ENCODE measurements at places on chromosomes 4 and X.

DNA sequence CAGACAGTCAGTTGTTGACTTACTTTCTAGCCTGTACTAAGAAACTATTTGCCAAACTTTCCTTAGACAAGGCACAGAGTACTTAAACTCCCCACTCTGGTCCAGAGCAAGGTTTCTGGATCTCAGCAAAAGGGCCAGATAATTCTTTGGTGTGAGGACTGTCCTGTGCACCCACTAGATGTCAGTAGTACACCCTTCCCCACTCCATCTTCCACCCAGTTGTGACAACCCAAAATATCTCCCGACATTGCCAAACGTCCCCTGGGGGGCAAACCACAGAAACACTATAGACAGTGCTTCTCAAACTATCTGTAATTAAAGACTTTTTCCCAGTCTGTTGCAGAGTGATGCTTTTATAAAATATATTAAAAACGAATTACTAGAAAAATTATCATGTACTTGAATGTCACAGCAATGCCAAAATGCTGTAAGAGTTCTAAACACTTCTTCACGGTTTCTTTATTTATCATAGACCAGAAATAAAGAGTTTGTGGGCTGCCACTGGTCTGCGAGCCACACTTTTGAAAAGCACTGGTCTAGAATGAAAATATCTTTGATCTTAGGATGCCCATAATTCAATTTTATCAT, 203.5 kb downstream of the PRDM5 start:
- ATAC-seq = peak; percentile 68

- ATAC-seq = no peak
These were observed 76.7 kb downstream of the WWC2 start for GRCh38 chr4:183175631-183176232.

DNA sequence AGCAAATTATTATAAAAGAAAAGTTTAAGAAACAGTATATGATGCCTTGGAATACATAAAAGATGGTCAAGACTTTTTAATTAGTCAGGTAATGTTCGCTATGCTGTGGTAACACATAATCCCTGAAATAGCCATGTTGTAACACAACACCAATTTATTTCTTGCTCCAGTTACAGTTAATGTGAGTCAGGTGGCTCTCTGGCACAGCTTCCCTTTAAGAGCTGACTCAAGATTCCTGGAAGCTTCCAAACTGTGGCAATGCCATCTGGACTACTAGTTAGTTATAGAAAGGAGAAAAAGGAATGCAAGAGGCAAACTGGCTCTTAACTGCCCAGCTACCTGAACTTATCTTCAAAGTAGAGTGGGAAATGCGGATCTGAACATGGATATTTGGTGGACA, 210.5 kb downstream of the CHM start:
- no peak for ATAC-seq

DNA sequence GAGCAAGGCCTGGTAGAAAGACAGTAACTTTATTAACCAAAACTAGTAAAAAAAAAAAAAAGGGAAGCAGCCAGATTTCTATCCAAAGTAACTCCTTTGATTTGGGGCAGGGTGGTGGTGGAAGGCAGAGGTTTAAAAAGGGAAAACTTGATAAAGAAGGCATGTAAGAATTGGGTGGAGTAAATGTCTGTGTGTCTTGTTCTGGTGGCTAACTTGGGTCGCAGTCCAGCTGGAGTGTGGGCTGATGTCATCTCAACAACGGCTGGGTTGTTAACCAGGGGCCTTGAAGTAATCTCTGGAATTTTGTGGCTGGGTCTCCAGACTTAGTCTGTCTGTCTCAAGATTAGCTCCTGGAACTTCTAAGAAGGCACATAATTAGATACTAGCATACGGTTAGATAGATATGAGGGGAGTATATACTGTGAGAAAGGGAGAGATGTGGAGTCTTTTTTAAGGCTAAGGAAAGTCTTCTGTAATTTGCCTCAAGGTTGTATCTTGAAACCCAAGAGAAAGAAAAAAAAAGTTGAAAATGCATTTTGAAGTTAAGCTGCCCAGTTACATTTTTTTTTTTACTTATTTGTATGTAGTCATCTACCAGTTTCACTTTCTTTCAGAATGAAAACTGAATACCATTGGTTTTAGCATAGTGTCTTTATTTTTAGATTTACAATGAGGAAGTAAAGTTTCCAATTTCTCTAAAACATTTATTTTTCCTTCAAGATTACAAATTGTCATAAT, 48.3 kb downstream of the MTHFD2L start:
- ATAC-seq = no peak

- no peak for ATAC-seq
These were observed 110.4 kb upstream of the MAP9 start for GRCh38 chr4:155487210-155487609.

DNA sequence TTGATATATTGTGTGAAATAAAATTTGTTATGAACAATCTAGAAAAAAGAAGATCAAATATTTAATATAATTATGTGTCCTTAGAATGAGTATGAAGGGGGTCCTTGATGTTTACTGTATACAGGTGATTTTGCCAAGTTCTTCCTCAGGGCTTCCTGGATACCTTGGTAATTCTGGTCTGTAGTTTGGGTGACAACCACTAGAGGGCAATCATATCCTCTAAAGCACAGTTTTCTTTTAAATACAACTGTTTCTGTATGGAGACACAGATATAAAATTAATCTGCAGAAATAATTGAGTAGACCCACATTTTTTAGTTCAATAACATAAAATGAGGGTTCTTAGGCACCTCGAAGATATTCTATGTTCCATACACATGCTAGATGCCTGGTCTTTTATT, 157.7 kb downstream of the SPANXN1 start:
- no peak for ATAC-seq

DNA sequence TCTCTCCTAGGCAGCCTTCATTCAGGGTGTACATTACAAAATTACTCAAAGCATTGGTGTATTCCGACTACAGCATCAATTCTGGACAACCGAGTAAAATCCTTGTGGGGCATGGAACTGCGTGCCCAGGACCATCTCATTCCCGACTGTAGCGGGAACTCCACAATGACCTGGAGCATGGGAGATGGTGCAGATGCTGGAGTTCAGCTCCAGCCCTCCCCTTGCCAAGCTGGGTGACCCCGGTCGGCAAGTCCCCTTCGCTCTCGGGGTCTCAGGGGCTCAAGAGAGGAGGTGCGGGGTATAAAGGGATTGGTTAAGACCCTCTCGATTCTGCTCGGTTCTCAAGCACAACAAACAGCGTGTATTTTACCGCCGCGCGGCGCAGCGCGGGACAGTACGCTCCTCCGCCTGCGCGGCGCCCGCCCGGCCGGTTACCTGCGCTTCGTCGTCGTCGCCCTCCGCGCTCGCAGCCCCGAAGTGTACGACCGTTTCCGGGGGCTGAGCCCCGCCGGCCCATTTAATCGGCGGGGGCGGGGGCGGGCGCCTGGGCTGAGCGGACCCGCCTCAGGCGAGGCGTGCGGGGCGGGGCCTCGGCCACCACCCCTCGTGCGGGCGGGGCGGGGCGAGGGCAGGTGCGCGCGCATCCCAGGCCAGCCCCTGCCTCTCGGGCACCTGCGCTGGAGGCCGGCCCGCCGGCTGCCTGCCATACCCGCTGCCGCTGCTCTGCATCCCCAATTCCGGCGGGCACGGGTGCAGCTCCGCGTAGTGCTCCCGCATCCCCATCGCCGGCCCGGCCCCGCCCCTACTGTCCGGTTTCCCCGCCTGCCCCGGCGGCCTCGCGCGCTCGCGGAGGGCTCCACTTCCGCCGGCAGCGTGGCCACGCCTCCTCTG, at the start of gene G6PD:
G6PD (minus strand) TSS at position 493 of the 891 bp plus-strand sequence. CDS start 691 bp downstream, outside the sequence.
- peak; percentile 79 for ATAC-seq

DNA sequence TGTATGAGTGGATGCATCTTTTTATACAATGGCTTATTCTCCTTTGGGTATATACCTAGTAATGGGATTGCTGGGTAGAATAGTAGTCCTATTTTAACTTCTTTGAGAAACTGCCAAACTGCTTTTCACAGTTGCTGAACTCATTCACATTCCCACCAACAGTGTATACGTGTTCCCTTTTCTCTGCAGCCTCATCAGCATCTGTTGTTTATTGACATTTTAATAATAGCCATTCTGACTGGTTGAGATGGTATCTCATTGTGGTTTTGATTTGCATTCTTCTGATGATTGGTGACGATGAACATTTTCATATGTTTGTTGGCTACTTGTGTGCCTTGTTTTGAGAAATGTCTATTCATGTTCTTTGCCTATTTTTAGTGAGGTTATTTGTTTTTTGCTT, 687.0 kb upstream of the EPHA5 start:
- no peak for ATAC-seq

GRCh38 chrX:103953353-103953752, 9.1 kb upstream of the TMSB15B start:
- no peak for ATAC-seq

GRCh38 chr4:88138561-88138960, 19.9 kb downstream of the ABCG2 start:
- no peak for ATAC-seq

DNA sequence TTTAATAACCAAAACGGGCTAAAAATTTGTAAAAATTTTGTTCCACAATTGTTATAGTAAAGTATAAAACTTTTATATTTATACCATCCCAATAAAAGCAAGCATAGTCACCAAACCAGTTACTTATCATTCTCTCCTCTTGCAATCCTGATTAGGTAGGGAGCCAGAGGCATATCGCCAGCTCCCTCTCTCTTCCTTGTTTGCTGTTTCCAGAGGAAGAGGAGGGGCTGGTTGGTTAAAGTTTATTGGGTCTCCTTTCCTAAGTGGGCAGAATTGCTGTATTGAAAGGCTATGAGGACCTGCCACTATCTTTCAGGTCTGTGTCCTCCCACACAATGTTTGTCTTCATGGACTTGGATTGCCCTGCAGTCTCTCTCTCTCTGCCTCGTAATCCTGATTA, 29.6 kb upstream of the BBS12 start:
- no peak for ATAC-seq

- no peak for ATAC-seq
These were observed 78.5 kb downstream of the MSN start for GRCh38 chrX:65745992-65746391.

DNA sequence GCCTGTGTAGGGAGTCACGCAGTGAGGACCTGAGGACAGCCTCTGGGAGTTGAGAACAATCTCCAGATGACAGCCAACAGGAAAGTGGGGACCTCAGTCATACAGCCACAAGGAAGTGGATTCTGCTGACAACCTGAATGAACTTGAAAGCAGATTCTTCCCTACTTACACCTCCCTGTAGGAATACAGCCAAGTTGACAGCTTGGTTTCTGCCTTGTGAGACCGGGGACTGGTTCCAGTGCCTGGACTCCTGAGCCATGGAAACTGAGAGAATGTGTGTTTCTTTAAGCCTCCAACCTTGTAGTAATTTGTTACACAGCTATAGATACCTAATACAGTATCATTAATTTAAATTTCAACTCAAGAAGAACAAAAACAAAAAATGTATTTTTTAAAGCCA, 107.5 kb downstream of the CNKSR2 start:
- ATAC-seq = no peak

DNA sequence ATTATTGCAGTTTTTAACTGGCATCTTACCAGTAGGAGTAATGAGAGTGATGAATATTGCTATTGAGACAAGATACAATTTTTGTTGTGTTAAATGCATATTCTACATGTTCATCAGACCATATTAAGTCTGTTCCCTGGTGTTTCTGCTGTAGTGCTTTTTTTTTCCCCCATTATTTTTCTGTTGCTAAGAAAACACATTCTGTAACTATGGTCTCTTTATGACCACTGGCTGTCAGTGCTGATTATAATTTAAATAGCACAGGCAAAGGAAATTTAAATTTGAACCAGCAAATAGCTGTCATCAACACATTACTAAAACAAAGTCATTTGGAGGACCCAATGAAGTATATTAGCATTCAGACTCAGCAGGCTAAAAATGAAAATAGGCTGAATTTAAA, 98.3 kb upstream of the ANKRD50 start:
- ATAC-seq = no peak

- no peak for ATAC-seq
These were observed 84.3 kb downstream of the REPS2 start for GRCh38 chrX:17030580-17031270.

DNA sequence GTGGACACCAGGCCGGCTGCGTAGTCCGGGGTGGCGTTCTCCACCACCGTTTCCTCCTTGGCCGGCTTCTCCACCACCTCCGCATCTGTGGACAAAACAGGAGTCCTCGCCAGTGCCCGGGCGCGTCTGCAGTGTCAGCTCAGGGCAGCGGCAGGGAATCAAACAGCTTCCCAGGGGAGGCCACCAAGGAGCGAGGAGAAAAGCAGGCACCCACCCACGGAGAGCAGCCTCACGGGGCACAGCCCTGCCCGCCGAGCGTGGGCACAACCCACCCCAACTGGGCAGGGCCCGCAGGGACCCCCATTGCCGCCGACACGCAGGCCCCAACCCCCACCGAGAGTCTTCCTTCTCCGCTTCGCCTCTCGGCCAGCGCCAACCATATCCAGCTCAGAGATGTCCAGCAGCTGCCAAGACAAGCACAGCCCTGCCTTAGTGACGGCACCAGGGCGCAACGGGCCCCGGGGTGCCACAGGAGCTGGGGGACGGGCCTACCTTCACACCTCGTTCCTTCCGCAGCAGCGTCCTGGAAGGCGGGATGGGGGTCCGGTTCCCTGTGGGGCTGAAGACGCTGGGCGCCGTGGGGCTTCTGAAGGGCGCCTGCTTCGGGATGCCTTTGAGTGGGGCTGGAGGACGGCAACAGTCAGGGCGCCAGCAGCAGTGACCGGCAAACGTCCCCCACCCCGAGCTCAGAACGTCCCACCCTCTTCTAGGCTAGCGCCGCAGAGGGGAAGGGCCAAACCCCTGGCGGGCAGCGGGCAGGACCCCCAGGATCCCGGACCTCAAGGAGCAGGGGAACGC, 22.8 kb downstream of the NELFA start:
- ATAC-seq = peak; percentile 16
